ENCODE measurements at places on chromosomes 12 and 14.

- DNase-seq: no peak
Observed at GRCh38 chr12:5710260-5710878, 234.7 kb downstream of the ANO2 start.

DNA sequence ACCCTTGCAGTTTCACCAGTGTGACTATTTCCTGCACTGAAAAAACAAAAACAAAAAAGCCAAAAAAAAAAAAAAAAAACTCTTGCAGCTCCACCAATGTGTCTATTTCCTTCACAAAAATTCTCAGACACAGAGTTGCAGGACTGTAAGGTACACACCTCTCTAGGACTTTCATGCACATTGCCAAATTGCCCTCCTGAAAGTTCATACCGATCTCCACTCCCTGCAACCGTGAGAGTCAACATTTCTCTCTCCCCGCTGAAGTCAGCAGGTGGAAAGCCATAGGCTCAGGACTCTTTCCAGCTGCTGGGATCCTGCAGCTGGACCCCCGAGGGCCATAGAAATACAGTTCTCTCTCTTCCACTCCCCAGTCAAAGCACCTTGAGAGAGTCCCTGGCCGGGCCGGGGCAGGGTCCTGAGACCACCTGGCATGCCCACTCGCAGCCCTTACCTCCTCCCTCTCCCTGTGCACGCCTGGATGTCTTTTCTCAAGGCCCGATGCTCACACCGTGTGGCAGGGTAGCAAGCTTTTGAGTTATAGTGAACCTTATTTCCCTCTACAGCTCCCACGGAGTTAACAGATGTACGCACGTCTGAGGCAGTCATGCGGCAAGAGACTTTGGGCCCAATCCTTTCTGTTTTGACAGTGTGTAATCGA is 23.6 kb downstream of the MMAB start:
- no peak for DNase-seq

DNA sequence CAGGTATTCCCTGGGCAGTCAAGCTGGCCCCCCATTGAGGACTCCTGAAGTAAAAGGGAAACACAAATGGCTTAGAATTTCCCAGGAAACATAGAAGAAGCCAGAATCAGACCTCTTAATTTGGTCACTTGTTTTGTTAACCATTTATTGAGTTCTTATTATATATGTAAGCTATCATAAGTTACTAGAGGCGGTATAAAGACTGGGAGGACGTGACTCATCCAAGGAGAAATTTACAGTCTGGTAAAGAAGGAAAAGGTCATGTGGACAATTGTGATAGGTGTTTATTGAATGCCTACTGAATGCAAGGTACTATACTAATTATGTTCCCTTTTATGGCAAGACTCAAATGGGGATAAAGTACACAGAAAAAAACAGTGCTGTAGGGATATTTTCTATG is 146.7 kb downstream of the DYRK2 start:
- DNase-seq: no peak

GRCh38 chr12:95343461-95344230 is 126.0 kb downstream of the VEZT start:
- DNase-seq: no peak

DNA sequence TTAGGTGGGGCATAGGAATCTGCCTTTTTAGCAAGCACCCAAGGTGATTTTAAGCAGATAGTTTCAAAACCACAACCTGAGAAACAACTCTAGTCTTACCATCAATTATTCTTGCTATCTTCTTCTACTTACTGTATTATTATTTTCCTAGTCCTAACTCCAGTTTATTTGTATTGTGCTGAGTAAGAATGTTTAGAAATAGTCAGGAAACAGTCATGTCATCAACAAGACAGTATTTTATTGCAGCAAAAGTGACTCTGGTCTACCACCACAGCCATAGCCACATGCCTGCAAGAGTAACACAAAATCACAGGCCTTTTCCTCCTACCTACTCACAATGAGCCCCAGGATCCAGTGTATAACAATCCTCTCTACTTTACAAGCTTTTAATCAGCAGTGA is 46.3 kb upstream of the FLRT2 start:
- DNase-seq: no peak

- no peak for DNase-seq
Observed at GRCh38 chr12:124550123-124551089, 17.0 kb downstream of the NCOR2 start.
